ENCODE measurements at places on chromosomes 16 and 17.

DNA sequence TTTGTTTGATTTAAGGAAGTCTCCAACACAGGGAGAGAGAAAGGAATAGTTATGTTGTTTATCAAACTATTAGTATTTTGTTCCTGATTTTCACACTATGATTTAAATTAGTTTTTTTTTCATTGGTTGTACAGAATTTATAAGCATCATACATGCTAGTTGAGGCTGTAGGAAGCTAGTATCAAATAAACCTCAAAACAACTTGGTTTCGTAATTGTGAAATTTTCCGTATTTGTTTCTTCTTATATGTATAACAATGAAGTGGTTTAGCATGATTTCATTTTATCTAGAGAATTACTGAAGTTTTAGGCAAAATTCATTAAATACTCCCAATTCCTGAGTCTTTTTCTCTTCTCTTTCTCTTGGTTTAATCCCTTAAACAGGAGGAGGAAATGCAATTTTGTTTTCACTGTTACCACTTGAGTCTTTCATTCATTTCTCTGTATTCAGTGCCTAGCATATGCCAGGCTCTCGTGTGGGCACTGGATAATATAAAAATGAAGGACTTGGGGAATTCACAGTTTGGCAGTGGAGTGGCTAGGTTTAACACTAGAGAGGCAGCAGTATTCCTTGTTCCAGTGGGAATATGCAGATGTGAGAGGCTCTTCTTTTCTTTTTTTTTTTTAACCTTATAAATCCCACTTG is 1.8 kb downstream of the CYLD start:
- DNase-seq = no peak

- no peak for DNase-seq
Observed at GRCh38 chr16:76222087-76222486, 55.1 kb upstream of the CNTNAP4 start.

DNA sequence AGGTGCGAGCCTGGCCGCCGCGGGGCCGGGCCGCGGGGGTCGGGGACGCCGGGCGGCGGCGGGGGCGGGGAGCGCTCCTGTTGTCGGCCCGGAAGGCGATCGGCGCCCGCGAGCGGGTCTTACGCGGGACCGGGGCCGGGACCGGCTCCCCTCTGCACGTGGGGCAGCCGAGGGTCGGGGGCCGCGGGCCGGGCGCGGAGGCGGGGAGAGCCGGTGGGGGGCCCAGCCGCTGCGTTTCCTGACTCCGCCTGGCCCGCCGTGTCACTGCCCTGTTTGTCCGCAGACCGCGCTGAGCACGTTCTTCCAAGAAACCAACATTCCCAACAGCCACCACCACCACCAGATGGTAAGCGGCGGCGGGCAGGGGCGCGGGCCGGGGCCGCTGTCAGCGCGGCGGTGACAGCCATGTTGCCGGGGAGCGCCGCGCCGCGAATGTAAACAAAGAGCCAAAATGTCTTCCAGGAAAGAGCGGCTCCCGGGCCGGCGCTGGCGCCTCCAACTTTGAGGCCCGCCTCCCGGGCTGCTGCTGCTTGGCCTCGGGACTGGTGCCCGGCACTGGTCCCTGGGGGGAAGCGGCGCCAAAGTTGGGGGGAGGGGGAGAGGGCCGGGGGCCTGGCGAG is 586 bp downstream of the UBALD2 start:
- DNase-seq = no peak

- no peak for DNase-seq
Observed at GRCh38 chr17:49187301-49187700, 23.1 kb downstream of the GNGT2 start.

DNA sequence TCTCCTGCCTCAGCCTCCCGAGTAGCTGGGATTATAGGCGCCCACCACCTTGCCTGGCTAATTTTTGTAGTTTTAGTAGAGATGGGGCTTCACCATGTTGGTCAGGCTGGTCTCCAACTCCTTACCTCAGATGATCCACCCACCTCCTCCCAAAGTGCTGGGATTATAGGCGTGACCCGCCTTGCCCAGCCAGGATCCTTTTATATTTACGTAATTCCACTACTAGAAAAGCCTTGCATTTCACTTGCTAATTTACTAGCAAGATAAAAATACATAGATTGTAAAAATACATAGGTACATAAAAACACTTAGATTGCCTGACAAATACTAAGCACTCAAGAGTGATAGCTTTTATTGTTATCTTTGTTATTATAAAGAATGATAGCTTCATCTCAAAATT is 47.5 kb downstream of the GDPD1 start:
- no peak for DNase-seq

GRCh38 chr16:72311426-72311825 is 139.5 kb upstream of the PMFBP1 start:
- no peak for DNase-seq

GRCh38 chr16:77812856-77813500 is 24.6 kb downstream of the VAT1L start:
- no peak for DNase-seq

GRCh38 chr17:76274112-76274956 is 9.2 kb downstream of the UBALD2 start:
- no peak for DNase-seq

DNA sequence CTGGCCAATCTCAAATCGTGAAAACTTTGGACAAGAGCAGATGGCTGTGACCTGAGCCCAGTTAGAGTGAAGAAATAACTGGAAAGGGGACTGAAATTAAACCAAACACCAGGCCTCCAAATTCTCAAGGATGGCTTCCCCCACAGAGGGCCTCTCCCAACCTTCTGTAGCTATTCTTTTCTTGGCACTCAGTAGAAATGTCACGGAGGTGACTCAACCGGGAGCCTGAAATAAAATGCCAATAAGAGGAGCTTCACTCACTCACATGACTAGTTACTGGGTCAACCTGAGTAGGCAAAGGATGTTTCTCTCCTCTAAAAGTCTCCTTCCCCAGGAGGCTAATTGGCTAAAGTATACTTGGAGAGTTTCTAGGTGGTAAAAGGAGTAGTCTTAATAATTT is 230.7 kb downstream of the MAF start:
- DNase-seq = no peak

DNA sequence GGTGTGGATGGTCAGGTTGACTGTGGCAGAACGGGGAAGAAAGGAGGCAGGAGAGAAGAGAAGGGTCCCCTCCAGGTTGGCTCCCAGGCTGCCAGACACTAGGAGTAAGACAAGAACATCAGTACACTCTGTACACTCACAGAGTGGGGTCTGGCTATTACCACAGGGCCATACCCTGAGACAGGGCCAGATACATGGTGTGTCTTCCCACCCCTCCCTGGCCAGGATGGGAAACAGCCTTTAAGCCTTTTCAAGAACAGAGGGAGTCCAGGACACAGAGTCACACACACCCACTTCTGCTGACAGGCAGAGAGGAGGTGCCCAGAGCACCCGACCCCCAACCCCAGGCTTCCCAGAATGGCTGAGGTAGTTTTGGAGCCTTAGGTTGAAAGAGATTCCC is 99.4 kb downstream of the LITAF start:
- no peak for DNase-seq

GRCh38 chr16:31397096-31397660 is 4.0 kb downstream of the ITGAD start:
- no peak for DNase-seq

GRCh38 chr16:15958703-15959348 is 9.4 kb downstream of the ABCC1 start:
- DNase-seq = no peak

DNA sequence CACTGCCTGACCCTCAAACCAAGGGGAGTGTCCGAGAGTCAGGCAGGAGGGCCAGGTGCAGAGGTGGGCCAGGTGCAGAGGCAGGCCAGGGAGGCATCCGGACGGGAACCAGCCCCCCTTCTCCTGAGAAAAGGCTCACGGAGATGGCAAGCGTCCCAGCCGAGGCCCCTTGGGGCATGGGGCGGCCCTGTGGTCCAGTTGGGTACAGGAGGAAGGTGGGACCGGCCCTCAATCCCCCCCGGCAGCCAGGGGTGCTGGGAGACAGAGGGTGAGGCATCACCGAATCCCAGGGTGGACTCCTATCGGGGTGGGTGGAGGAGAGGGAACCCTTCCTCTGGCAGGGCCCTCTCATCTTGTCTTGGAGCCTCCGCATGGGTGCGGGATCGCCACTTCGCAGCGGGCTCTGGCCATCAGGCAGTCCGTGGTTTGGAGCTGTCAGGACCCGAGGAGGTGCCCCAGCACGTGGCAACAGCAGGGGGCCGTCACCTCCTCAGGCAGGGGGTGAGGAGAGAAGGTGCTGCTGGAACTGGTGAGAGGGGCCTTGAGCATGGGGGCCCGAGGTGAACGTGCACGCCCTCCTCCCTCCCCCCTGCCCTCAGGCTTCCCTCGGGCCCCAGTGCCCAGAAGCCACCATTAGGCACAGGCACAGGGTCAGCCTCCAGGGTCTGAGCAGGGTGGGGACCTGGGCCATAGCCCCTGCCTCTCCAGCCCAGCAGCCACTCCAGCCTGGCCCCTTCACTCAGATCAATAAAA is 38.7 kb upstream of the SLC38A10 start:
- no peak for DNase-seq

DNA sequence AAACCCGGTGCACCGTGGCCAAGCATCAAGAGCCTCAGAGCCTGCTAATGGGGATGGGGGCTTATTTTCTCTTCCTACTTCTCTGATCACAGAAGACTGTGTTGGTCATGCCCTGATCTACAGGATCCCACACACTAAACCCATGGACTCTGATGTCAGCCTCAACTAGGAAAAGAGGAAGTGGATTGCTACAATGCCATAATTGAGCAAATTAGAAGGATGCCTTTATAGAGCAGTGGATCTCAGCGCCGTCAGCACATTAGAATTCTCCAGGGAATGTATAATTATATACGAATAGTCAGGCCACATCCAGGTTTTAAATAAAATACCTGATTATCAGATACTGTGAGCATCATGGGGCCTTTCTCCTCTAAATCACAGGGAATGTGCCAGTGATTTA is 64.8 kb downstream of the VAT1L start:
- no peak for DNase-seq

DNA sequence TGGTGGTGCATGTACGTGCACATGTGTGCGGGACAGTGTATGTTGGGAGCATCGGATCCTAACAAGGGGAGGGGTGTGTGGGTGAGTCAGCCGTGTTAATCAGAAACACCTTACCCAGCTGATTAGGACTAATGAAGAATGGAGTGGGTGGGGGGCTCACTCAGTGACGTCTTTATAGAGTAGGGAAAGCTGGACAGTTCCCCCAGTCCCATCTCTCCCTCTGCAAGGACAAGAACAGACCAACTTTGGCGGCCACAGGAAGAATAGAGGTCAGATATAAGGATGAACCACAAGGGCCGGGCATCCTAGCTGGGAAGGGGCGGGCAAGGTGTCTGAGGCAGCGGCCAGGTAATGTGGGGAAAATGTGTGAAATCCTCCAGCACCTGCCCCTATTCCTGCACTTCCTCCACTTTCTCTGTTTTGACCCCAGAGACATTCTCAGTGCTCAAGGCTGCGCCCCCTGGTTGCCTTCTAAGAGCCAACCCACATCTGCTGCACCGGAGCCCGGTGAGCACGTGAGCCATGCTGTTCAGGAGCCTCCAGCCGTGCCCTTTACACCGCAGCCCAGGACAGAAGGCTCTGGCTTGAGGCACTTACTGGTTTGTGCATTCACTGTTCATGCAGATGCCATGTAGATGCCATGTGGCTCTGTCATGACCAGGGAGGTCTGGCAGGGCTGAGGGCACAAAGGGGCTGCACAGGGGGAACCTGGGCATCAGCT is 18.9 kb upstream of the TBX21 start:
- no peak for DNase-seq

DNA sequence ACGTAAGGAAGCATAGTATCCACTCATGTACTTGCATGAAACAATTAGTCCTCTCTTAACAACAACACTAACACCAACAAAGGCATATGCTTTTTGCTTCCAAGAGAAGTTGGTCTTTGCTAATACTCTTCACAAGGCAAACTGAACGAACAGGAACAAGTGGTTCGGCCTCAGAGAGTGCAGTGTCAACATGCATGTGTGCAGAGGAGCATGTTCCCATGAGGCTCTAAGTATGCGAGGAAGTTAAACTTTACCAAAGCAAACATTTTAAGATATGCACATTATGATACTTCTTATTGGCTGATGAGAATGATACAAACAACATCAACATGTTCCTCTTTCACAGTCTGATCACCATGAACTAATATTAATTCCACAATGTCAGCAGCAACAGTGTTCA is 285.3 kb upstream of the IRX5 start:
- no peak for DNase-seq

- no peak for DNase-seq
Observed at GRCh38 chr17:36544044-36544306, 744 bp upstream of the GGNBP2 start.

DNA sequence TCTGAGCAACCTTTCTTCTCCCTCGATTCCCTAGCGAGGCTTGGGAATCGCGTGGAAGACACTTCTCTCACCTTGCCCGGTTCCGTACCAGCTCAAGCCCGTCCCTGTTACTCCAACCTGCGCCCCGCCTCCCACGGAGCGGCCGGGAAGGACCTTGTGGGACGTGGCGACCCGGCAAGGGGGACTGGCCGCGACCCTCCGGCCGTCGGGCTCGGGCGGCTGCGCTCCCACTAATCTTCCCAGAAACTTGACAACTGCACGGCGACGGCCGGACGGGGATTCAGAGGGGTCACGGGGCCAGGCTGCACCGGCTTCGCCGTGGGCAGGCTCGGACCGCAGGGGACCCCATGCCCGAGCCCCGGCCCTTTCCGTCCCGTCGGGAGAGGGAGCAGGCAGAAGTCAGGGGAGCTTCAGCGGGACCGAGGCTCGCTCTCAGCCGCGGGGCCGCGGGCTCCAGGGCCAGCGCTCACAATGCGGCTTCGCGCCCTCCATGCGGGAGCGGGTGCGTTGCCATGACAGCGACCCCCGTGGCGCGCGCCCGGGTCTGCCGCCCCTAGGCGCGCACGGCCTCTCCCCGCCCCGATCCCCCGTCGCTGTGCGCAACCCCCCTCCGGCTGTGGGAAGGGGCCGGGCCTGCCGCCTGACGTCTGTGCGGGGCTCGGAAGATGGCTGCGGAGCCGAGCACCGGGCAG is at the start of gene SGSM2:
TSS of gene SGSM2 (plus strand) at position 650 of the 692 bp plus-strand sequence. CDS start 188 bp downstream, outside the sequence.
- DNase-seq = no peak

GRCh38 chr17:82974136-82974952 is 105.1 kb upstream of the METRNL start:
- no peak for DNase-seq

GRCh38 chr17:2571523-2572303 is 21.7 kb upstream of the PAFAH1B1 start:
- no peak for DNase-seq

DNA sequence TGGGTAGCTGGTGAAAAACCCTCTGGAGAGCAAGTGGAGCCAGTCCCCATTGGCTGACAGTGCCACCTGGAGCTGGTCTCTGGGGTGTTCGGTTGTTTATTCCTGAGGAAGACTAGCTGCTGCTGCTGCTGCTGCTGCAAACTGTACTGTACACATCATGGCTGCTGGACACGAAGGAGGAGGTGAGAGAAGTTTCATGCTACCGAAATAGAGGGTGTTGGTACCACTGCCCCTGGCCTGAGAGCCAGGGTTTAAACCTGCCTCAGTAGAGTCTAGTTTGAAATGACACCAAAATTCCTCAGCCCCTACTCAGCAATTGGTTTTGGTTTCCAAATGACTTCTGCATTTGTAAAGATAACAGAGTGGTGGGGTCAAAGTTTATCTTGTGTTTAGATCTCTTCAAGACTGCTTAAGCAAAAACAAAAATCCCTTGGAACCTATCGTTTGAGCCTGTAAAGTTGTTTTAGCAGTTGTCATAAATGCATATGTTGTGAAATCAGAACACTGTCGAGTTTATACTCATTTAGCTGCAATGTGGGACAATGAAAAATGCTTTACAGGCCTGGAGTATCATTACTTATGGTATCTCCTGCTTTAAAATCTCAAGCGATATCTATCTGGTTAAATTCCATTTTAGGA is 40.8 kb downstream of the CYB5B start:
- no peak for DNase-seq

Data from SIG-M5 (cell line).